Naive thymus-derived CD8-positive, alpha-beta T cell (primary cell): ENCODE measurements at places on chromosomes 2 and 18.

GRCh38 chr2:117603567-117603966, 210.9 kb upstream of the DDX18 start:
- no peak overlapping the region for H3K4me3 ChIP-seq
- no peaks in the 10 kb centered on the region for H3K36me3 ChIP-seq
- no peak overlapping the region for H3K27ac ChIP-seq
- no peak for DNase-seq

DNA sequence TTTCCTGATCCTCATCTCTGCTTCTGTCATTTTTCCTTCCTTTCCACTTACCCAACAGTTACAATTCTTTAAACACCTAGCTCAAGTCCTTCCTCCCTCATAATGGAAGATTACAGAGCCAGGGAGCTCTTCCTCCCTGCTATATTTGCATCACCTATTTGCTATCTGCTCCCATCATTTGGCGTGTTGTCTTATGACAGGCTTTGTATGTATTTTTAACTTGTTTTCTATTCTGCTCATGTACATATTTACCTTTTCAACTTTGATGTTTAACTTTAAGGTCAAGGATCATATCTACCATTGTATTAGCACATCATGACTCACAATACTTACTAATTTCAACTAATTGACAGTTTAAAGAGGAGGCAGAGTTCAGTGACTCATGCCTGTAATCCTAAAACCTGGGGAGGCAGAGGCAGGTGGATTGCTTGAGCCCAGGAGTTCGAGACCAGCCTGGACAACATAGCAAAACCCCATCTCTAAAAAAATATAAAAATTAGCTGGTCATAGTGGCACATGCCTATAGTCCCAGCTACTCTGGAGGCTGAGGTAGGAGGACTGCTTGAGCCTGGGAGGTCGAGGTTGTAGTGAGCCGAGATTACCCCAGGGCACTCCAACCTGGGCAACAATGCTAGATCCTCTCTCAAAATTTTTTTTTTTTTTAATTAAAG, 308.0 kb upstream of the STON1 start:
- DNase-seq: no peak
- no peaks in the 10 kb centered on the region for H3K27me3 ChIP-seq
- peaks cover 13% of the 10 kb centered on the region for H3K4me1 ChIP-seq
- H3K4me3 ChIP-seq: no peak overlapping the region
- no peak overlapping the region for H3K27ac ChIP-seq

- no peak overlapping the region for H3K27ac ChIP-seq
- no peaks in the 10 kb centered on the region for H3K36me3 ChIP-seq
- H3K4me3 ChIP-seq: no peak overlapping the region
- DNase-seq: no peak
- peaks cover 2% of the 10 kb centered on the region for H3K27me3 ChIP-seq
- no peaks in the 10 kb centered on the region for H3K4me1 ChIP-seq
These were observed 348.9 kb downstream of the HRH4 start for GRCh38 chr18:24809173-24809950.

- no peak overlapping the region for H3K27ac ChIP-seq
- peaks cover 1% of the 10 kb centered on the region for H3K27me3 ChIP-seq
- no peaks in the 10 kb centered on the region for H3K36me3 ChIP-seq
- H3K4me1 ChIP-seq: no peaks in the 10 kb centered on the region
- DNase-seq: no peak
These were observed 311.6 kb upstream of the NRP2 start for GRCh38 chr2:205370726-205371125.

- no peak for DNase-seq
- no peaks in the 10 kb centered on the region for H3K4me1 ChIP-seq
- H3K27ac ChIP-seq: no peak overlapping the region
- no peaks in the 10 kb centered on the region for H3K27me3 ChIP-seq
- H3K4me3 ChIP-seq: no peak overlapping the region
These were observed 284.7 kb upstream of the CWC22 start for GRCh38 chr2:180291552-180292421.

- H3K4me1 ChIP-seq: peaks cover 96% of the 10 kb centered on the region
- no peak overlapping the region for H3K4me3 ChIP-seq
- H3K36me3 ChIP-seq: peaks cover 2% of the 10 kb centered on the region
- DNase-seq: no peak
- H3K27ac ChIP-seq: no peak overlapping the region
- no peaks in the 10 kb centered on the region for H3K27me3 ChIP-seq
These were observed 34.7 kb downstream of the MAP4K4 start for GRCh38 chr2:101732199-101732598.

- H3K27ac ChIP-seq: no peak overlapping the region
- DNase-seq: no peak
- no peak overlapping the region for H3K4me3 ChIP-seq
- H3K4me1 ChIP-seq: peaks cover 11% of the 10 kb centered on the region
These were observed 99.5 kb downstream of the OLA1 start for GRCh38 chr2:174148833-174149232.

DNA sequence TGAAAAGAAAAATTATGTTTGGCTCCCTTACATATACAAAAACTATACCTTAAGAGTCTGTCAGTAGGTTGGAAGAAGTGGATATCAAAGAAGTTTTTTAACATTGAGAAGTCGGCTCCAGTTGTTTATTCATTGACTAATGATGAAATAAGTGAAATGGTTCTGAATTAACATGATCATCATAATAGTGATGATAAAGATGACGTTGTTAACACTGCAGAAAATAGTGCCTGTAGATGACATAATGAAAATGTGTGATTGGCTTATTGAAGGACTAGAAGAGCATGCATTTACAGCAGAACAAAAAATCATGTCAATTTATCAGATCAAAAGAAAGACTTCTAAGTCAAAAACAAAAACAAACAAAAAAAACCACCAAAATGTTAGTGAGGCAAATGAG, 1125.4 kb upstream of the NXPH2 start:
- H3K27me3 ChIP-seq: no peaks in the 10 kb centered on the region
- H3K27ac ChIP-seq: no peak overlapping the region
- no peak overlapping the region for H3K4me3 ChIP-seq
- no peak for DNase-seq
- no peaks in the 10 kb centered on the region for H3K36me3 ChIP-seq

DNA sequence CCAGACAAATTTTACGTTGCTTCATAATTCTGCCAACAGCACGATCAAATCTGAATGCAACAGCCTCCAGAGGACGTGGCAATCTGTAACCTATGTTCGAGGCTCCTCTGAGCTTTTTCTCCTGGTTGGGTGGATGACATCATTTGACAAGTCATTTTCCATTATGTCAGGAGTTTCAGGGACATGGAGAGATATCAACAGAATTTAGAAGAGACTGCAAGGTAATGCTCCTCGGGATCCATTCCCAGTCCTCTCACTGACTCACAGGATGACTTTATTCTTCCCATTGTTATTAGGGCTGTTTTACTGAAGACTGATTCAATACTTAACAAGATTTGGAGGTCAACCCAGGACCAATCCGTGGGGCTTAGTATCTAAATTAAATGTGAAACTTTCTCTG, 72.5 kb upstream of the RNF152 start:
- H3K27ac ChIP-seq: no peak overlapping the region
- H3K4me1 ChIP-seq: no peaks in the 10 kb centered on the region
- peaks cover 4% of the 10 kb centered on the region for H3K27me3 ChIP-seq

- H3K27me3 ChIP-seq: no peaks in the 10 kb centered on the region
- no peak for DNase-seq
- no peaks in the 10 kb centered on the region for H3K36me3 ChIP-seq
- no peak overlapping the region for H3K27ac ChIP-seq
These were observed 27.3 kb upstream of the MLPH start for GRCh38 chr2:237459741-237460174.
